Activated CD8-positive, alpha-beta T cell treated with anti-CD3 and anti-CD28 coated beads, Interleukin-2, amount 10 ng/mL, durations not matched to agents 7 days and 5 days (primary cell): ENCODE measurements at places on chromosomes 1 and 21. TPM values are rescaled to one million over a fixed set of nuclear protein-coding genes. Genes with fewer than 3 reads are reported as not detected.
A peak's percentile ranks its signal among the peaks of the same experiment; 100 is the strongest.

The SERINC2 gene
- total RNA-seq: not detected

The CRYAA gene
- total RNA-seq: not detected

The SSU72 gene
- total RNA-seq: 123 TPM

The C1orf87 gene
- total RNA-seq: not detected

The FMOD gene
- not detected for total RNA-seq

The MTF2 gene
- 56.4 TPM for total RNA-seq

The POU2F1 gene
- 22.7 TPM for total RNA-seq

The ABCD3 gene
- total RNA-seq: 25.0 TPM

The S100A1 gene
- not detected for total RNA-seq

The FCRL1 gene
- not detected for total RNA-seq

The KCNE2 gene
- not detected for total RNA-seq

The KRTAP19-3 gene
- not detected for total RNA-seq

The NFASC gene
- total RNA-seq: 0.32 TPM

- DNase-seq: no peak
These were observed 28.9 kb upstream of the ADARB1 start for GRCh38 chr21:45045481-45045880.

GRCh38 chr1:78070758-78071157 is 25.0 kb downstream of the GIPC2 start:
- no peak for DNase-seq

- no peak for DNase-seq
These were observed 40.4 kb downstream of the KRTAP10-1 start for GRCh38 chr21:44499631-44500030.

GRCh38 chr1:97038410-97038809 is 316.8 kb downstream of the PTBP2 start:
- DNase-seq: no peak

- no peak for DNase-seq
These were observed 508.1 kb downstream of the DPYD start for GRCh38 chr1:97412737-97413136.

- no peak for DNase-seq
These were observed 71.0 kb downstream of the RD3 start for GRCh38 chr1:211420845-211421454.

DNA sequence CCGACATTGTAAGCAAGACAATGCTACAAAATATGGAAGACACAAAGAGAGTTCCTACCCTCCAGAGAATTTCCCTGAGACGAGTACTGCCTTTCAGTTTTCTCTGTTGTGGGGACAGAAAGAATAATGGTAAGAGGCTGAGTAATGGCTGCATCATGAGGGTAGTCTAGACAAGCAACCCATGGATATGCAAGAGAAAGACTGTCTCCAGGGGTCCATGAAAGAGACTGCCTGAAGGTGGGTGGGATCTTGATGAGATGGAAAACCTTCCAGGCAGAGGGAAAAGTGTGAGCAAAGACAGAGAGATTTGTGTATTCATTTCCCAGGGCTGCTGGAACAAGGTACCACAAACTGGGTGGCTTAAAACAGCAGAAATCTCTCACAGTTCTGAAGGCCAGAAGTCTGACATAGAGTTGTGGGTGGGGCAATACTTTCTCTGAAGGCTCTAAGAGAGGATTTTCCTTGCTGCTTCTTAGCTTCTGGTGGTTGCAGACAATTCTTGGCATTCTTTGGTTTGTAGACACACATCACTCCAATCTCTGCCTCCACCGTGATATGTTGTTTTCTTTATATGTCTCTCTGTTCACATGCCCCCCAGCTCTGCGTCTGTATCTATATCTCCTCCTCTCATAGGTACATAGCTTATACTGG is 41.4 kb downstream of the ANP32E start:
- no peak for DNase-seq

GRCh38 chr1:205709059-205709398 is 28.7 kb upstream of the SLC45A3 start:
- no peak for DNase-seq

- no peak for DNase-seq
These were observed 174.5 kb downstream of the DISC1 start for GRCh38 chr1:231801042-231801585.

DNA sequence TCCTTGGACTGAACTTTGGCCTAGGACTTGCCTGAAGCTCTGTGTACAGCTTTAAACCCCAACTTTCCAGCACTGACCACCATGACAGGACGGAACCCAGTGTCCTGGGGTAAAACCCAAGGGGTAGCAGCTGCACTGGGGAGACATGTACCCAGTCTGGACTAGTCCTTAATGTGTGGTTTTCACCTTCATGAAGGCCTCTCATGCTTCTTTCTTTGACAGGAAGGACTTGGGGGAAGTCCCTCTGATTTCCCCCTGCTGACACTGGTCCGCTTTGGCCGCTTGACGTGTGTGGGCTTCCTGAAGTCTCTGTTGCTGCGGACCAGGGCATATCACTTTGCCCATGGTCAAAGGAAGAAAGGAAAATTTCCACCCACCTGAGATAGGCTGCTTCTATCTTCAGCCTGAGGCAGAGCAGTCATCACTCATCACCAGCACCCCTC is 66.3 kb upstream of the PRDX6 start:
- DNase-seq: no peak

DNA sequence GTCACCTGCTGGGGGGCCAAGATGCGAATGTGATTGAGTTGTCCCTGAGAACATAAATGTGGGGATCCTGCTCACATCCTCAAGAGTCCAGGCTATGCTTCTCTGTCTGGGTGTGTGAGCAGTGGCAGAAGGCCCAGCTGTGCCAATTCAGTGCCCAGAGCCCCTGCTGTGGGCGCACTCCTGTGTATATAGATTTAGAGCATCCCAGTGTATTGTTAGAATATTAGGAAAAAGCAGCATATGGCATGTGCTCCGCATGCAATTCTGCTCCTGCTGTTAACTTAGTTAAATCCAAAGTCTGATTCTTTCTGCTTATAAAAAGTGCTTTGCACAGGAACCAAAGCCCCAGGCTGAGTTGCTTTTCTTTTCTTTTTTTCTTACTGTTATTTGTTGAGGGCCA is 37.8 kb downstream of the FAM78B start:
- DNase-seq: no peak

DNA sequence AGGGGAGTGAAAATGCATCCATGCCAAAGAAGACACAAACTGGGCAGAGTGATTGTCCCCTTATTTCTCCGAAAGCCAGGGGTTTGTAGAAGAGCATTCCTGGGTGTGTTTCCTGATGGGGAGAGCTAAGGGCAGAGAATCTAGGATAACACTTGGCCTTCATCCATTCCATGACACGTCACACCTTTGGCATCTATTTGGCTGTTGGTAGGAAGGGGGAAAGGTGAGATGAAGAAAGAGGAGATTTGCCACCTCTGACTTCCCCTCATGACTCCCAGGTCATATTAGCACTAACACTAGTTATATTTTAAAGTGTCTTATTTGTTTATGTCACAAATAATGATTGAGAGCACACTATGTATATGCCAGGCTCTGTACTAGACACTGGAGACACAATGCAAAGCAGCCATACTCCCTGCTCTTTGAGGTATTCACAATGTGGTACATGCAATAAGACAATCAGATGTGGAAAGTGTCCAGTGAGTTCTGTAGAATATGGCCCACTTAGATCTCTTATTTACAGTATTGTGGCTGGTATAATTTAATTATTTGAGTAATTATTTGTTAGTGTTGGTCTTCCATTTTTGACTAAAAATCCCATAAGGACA is 54.5 kb upstream of the GADD45A start:
- no peak for DNase-seq

DNA sequence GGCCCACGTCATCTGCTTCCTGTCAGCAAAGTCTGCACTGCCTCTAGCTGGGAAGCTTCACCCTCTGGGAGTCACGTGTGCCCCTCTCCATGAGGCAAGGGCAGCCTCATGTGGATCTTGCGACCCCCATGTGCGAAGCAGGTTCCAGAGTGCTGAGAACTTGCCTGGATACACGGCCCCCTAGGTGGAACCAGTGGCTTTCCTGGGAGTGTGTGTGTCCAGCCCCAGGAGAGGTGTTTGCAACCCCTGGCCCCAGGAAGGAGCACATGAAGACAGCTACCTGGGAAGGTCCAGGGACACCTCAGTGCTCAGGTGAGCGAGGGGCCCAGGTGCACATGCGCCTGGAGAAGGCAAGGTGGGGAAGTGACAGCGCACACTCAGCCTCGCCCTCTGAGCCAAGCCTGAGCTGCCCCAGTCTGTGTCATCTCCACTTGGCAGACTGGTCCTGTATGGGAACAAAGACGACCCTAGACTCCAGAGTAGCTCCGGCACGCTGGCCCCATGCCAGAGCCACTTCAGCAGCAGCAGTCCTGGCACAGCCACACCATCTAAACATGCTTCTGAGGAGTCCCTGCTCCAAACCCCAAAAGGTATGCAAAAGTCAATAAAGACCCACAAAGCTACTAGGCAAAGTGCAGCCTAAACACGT is 8.9 kb downstream of the LSS start:
- no peak for DNase-seq

GRCh38 chr21:42164064-42164789 is 54.7 kb upstream of the ABCG1 start:
- DNase-seq: peak; percentile 71

GRCh38 chr1:27505420-27505680 is 15.4 kb upstream of the WASF2 start:
- DNase-seq: no peak

DNA sequence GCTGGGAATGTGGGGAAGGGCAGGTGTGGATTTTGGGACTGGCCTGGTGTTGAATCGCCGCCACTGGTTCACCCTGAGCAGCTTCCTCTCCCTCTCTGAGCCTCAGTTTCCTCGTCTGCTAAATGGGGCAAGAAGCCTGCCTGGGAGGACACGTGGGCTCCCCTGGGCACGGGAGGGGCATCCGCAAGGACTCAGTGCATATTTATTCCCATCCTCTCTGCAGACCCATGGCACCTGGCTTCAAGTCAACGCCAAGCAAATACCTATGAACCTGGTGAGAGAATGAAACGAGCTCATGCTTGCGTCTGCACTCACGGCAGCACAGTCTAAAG is 234.4 kb downstream of the PTPRU start:
- no peak for DNase-seq

GRCh38 chr1:107867422-107867821 is 97.6 kb downstream of the VAV3 start:
- DNase-seq: no peak

DNA sequence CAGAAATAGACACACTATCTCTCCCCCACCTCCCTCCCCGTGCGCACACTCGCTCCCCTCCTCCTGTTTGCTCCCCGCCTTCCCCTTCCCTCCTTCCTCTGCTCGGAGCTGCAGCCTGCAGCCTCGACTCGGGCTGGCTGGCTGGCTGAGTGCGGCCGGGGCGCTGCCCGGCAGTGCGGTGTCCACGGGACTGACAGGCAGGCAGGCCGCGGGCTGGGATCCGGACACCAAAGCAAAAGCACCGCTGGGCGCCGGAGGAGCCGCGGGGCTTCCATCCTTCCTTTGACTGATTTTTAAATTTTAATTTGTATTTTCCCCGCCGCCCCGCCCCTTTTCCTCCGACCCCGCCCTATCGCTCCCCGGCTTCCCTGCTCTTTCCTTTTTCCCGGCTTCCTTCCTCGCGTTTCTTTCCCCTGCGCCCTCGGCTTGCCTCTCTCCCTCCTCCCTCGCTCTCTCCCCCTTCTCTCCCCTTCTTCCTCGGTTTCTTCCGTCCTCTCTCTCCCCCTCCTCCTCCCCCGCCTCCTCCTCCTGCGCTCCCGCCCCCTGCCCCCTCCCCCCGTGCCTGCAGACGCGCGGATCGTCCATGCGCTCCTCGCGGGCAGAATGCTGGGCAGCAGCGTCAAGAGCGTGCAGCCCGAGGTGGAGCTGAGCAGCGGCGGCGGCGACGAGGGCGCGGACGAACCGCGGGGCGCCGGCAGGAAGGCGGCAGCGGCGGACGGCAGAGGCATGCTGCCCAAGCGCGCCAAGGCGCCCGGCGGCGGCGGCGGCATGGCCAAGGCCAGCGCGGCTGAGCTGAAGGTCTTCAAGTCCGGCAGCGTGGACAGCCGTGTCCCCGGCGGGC is 109.4 kb downstream of the NAV1 start:
- DNase-seq: no peak

- no peak for DNase-seq
These were observed 88.8 kb downstream of the PRDM2 start for GRCh38 chr1:13788795-13789194.

GRCh38 chr1:83964153-83964552 is 34.8 kb downstream of the TTLL7 start:
- DNase-seq: no peak

- no peak for DNase-seq
These were observed 27.9 kb downstream of the EBNA1BP2 start for GRCh38 chr1:43144237-43144636.

DNA sequence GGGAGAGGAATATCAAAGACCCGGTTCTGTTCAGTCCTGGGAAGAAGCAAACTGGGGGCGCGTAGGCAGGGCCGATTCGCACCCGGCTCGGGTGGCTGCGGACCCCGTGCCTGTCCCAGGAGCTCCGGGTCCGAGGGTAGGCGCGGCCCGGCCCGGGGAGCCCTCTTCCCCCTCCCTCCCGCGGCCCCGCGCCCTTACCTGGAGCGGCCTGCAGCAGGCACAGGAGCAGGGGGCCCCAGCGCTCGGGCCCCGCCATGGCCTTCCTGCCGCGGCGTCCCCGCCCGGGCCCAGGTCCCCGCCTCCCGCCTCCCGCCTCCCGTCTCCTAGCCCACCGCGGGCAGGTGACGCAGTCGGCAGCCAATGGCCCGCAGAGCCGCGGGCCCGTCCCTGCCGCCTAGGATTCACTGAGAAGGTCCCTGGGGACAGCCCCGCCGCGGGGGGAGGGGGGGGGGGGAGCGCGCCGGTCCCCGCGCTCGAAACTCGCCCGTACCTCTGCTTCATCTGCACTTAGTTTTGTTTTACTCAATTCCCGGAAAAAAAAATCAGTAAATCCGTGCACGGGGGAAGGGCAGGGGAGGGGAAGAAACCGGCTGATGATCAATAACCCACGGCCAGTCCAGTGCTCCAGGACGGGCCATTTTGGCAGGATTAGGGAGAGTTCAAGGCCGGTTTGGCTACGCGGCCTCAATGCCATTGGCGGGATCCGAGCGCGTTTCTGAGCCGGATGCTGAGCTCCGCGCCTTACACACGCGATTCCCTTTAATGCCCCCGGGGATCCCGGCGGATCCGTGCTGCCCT is at the start of gene IFNLR1:
Gene IFNLR1, minus strand, starts transcription at position 297 of the 798 bp plus-strand sequence. Its CDS starts 41 bp downstream, at position 256.
- peak; percentile 75 for DNase-seq

GRCh38 chr1:161781995-161782394 is 15.9 kb downstream of the ATF6 start:
- DNase-seq: no peak

- DNase-seq: no peak
These were observed 49.0 kb upstream of the CLIC4 start for GRCh38 chr1:24696041-24696755.

GRCh38 chr1:153945131-153945794 is 1.3 kb downstream of the DENND4B start:
- DNase-seq: peak; percentile 93
